NCI-H345 (cell line): ENCODE measurements at places on chromosomes 7 and 10.

DNA sequence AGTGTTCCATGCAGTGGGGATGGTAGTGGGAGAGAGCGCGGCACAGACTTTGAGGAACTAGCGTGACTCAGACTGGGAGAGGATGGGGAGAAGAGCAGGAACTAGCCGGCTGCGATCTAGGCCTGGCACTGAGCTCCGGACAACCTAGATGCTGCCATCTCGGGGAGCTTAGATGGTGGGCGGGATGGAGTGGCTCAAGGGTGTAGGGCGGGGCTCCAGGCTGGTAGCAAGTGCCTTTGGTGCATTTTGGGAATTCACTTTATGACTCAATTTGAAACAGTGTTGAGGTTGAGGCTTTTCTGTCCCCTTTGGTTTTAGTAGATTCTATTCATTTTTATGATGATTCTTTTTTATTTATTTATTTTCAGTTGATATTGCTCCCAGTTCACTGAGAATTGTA is 185.3 kb upstream of the GPR26 start:
- DNase-seq, result no peak

- no peak for DNase-seq
These were observed 11.3 kb downstream of the CRYGN start for GRCh38 chr7:151428378-151429236.

DNA sequence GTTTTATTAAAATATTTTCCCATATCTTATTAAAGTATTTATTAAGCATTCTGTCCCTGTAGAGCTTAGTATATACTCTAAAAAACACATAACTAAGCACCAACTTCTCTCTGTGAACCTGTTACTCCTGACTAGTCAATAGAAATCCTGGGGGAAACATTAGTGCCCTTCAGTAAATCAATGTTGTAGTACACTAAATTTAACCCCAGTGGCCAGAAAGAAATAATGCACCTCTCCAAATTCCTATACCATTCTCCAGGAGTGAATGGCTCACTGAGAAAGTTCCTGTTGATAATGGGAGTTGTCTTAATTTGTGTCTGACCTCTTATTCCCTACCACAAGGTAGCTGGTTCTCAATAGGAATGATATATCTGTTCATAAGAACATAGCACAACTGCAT is 188.2 kb downstream of the SEMA3D start:
- DNase-seq, result no peak

DNA sequence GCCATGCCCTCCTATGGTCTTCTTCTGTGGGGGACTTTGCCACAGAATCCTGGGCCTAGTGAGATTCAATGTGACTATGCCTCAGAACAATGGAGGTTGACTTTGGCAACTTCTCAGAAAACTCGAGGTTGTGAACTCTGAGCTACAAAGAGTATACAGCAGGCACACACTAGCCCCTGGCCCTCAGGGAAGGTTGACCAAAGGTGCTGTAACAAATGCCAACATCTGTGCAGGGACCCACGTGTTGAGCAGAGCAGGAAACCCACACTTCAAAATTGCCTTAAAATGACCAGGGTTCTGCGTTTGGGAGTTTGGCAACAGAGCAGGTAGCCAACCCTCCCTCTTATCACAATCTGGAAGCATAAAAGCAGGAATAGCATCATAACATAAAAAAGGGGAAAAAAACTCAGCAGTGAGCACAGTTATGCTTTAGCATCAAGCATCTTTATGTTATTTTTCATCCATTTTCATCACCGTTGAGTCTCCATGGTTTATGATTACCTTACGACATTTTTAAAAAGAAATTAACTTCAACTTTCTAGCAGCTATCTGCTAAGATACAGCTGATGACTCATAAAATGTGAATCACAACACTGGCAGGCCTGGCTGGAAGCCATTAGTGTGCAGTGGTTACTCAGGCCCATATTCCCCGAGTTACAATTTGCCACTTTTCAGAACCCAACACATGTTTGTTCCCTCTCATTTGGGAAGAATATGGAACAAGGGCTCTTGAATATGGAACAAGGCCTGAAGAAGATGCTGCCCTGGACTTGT is 11.1 kb downstream of the PRLHR start:
- DNase-seq, result no peak

GRCh38 chr10:105706281-105707026 is 1065.4 kb downstream of the SORCS3 start:
- DNase-seq, result no peak

DNA sequence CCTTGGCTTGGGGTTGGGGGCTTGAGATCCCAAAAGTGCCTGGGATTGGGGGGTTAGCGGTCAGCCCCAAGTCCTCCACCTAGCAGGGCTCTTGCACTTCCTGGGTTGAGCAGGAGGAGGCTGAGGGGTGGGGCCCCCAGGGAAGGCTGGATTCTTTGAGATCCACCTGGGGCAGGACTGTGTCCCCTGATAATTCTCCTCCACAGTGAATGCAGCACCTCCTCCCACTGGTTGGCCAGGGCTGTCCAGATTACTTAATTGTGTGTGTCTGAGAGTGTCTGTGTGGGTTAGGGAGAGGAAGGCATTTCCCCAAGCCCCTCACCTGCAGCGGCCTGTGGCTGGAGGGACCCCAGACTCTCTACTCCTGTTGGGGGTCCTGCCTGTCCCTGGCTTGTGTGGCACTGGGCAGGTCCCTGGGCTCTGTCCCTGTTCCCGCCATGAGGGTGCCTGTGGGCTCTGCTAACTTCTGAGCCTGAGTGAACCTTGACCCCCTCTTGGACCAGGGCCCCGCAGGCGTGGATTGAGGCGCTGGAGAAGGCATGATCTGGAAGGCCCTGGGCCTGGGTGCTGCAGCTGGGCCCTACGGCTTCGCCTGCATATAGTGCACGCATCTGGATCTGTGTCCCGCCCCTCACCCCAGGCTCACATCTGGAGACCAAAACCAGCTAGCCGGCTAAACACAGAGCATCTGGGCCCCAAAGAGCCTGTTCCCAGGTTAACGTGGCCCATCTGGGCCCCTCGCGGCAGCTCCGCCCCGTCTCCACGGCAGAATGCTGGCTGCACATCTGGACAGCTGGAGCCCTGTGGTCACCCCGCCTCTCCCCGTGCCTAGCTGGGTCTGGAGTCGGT is 10.4 kb downstream of the TMEM270 start:
- DNase-seq, result no peak

- DNase-seq, result no peak
These were observed 214.4 kb downstream of the CCSER2 start for GRCh38 chr10:84542522-84543490.

- no peak for DNase-seq
These were observed 724.6 kb upstream of the NRP1 start for GRCh38 chr10:34058845-34059614.

GRCh38 chr7:105399043-105399725 is 10.5 kb upstream of the SRPK2 start:
- DNase-seq, result no peak

GRCh38 chr7:41979834-41980307 is 257.1 kb downstream of the GLI3 start:
- DNase-seq, result no peak

DNA sequence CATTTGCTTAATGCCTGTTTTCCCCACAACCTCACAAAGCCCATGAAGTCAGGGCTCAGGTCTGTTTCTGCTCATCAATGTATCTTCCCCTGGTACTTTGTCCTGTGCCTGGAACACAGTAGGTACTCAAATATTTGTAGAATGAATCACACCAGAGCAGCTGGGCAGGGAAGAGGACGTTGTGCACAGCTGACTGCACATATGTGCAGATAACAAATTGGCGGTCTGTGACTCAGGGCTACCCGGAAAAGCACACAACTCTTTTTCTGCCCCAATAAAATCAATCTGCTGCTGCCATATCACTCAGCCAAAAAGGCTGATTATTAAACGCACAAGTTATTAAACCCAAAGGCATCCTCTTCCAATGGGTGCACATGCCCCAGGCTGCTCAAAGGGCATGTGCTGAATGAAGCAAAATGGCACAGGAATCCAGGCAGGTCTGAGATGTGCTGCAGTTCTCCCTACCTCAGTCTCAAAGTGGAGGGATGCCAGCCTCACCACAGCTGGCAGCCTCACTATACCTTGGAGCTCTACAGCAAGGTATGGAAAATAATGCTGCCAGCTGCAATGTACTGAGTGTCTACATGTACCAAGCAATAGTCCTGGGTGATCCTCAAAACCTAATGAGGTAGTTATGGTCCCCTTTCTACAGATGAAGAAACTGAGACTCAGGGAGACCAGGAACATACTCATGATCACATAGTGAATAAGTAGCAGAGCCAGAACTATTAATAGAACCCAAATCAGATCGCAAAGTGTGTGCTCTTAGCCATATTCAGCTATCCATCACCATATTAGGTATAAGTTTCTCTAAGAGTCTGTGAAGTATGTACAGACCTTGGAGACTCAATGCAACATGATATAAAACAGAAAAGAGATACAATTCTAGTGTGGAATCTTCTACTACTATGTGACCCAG is 43.4 kb downstream of the SORBS1 start:
- DNase-seq, result no peak

- DNase-seq, result no peak
These were observed 127.7 kb downstream of the TEX36 start for GRCh38 chr10:125555267-125555666.

DNA sequence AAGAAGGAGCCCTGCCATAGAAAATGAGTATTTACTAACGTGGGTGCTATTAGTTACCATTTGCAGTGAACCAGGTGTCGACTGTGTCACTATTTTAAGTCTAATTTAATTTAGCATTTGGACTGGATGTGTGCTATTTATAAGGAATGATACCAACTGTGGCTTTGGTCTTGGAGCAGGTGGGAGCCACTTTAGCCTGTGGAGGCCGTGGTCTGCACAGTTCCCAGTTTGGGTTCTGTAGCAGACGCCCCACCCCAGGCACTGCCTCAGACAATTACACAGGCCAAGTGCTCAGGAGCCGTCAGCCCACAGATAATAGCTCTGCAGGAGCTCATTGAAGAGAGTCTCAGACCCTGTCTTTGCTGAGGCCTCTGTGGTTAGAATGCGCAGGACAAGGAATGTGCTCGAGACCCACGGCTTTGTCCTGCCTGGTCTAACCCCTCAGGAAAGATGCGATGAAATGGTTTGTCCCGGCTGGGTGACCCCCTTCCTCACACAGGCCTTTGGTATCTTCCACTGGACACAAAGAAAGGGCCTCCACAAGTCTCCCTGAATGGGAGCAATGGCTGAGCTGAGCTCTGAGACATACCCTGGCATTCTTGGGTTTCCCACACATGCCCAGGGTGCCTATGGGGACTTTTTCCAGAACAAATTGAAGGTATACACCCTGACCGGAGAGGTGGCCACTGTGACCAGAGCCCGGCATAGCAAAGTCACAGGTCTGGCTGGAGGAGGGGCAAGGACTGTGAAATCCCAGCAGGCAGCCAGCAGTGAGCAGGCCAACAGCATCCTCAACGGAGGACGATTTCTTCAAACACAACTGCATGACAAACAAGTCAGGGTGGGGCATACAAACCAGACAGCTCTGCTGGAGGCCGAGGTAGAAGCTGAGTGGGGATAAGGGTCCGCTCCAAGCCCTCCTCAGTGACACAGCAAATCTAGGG is 251.2 kb downstream of the ARHGAP12 start:
- no peak for DNase-seq

- DNase-seq, result no peak
These were observed 946.8 kb upstream of the POT1 start for GRCh38 chr7:125876431-125876830.

- no peak for DNase-seq
These were observed 37.8 kb upstream of the HIBADH start for GRCh38 chr7:27700501-27700900.

GRCh38 chr10:84138478-84139125 is 707 bp upstream of the GHITM start:
- DNase-seq, result no peak

GRCh38 chr7:37393476-37393875 is 55.2 kb downstream of the ELMO1 start:
- no peak for DNase-seq

GRCh38 chr10:31959461-31960173 is 31.0 kb upstream of the ARHGAP12 start:
- DNase-seq, result no peak

DNA sequence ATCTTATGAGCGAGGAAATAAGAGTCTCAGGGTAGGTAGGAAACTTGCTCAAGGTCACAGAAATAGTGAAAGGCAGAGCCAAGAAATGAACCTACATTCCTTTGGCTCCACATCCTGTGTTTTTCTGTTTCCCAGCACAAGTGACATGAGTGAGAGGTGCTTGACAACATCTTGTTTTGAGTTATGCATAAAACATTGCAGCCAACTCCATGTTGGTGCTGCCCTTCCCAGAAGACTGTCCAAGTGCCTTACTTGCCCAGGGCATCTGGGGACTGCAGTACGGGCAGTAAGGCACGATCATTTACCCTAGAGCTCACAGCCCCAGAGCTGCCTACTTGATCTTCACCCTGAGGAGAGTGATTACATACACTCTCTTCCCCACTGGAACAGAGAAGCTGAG is 148.8 kb downstream of the NOC3L start:
- DNase-seq, result no peak

DNA sequence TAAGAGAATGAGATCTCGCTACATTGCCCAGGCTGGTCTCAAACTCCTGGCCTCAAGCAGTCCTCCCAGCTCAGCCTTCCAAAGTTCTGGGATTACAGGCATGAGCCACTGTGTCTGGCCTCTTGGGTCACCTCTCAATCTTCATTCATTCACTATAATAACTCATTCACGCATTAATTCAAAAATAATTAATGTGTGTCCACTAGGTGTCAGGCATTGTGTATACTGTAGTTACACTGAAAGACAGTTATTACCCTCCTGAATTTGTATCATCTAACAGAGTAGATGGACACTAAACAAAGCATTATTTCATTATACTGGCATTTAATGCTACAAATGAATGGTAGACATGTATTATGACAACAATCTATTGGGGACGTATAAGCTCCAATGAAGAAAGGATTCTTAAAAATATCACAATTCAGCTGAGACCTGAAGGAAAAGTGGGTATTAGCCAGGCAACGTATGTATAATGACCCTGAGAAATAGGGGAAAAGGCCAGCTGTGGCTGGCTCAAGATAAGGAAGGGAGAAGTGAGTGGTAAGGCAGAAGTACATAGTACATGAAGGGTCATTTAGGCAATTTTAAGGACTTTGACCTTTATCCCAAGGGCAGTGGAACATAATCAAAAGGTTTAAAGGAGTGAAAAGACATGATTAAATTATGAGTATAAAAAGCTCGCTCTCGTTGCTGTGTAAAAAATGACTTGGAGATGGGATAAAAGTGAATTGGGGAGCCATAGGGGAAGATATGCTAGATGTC is 150.7 kb downstream of the BTAF1 start:
- DNase-seq, result no peak
